ENCODE measurements at places on chromosomes 1 and 21.

DNA sequence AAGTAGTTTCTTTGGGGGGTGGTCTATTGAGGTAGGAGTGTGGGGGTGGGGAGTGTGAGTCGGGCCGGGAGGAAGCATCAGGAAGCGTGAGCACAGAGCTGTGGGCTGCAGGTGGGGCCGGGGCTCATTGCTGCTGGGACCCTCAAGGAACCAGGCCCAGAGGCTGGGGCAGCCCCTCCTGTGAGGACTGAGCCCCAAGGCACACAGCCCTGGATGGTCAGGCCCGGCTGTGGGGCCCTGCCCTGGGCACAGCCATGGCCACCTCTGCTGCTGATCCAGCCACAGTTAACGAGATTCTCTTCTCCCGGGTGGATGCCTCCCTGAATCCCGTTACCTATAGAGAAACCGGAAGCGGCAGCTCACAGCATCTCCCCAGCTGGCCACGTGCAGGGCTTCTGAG lies 22.9 kb upstream of the SUMO3 start:
- no peak for DNase-seq

DNA sequence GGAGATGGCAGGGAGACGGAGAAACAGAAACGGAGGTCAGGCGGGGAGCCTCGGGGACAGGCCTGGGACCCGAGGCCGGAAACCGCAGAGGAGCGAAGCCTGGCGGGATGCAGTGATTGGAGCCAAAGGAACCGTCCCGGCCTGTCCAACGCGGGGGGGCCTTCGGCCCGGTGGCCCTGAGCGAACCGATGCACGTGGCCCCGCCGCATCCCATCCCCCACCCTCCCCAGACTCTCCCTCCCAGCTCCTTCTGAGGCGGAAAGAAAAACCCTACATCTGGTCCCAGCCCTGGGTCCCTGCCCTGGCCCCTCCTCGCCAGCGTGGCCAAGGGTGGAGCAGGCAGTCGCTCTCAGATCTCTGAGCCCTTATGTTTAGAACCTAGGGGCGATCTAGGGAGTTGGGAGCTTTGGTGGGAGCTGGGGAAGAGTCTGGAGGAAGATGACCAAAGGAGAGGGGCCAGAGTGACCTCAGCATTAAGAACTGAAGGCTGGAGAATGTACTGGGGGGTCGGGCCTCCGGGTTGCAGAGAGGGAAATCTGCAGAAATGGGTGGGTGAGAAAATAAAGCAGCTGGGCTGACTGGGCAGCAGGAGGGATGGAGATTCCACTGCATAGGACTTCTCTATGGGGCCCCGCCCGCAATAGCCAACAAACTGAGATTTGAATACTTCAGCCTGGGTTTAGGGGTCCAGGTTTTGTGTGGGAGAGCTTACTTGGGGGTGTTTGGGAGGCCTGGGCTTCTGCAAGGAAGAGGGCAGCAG lies 1.5 kb upstream of the CRABP2 start:
- DNase-seq = no peak

DNA sequence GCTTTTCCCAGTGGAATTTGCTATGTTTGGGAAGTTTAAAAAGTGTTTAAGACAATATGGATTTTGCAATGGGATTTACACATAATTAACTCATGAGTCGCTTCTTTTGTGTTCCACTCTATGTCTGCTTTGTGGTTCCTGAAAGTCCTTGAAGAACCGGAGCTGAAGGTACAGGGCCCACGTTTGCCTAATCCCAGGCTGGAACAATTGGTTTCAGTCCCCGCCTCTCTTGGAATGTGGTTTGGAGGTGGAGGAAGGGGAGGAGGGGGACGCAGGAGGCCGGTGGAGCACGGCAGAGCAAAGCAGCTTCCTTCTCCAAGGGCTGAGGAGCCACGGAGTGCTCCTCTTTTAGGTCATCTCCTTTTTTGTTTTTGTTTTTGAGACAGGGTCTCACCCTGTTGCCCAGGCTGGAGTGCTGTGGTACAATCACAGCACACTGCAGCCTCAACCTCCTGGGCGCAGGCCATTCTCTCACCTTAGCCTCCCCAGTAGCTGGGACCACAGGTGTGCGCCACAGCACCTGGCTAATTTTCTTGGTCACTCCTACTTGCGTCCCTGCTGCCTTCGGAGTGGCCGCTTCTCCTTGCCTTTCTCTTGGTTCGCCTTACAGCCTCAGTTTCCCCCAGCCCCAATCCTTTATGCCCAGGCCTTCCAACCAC lies 129.5 kb upstream of the ERRFI1 start:
- DNase-seq = no peak

- DNase-seq = no peak
Observed at GRCh38 chr1:212244441-212244840, 40.8 kb upstream of the PPP2R5A start.

- DNase-seq = no peak
Observed at GRCh38 chr1:144551543-144552424, 40.9 kb upstream of the PPIAL4F start.

- DNase-seq = no peak
Observed at GRCh38 chr1:95145493-95145892, 28.3 kb downstream of the TLCD4 start.

DNA sequence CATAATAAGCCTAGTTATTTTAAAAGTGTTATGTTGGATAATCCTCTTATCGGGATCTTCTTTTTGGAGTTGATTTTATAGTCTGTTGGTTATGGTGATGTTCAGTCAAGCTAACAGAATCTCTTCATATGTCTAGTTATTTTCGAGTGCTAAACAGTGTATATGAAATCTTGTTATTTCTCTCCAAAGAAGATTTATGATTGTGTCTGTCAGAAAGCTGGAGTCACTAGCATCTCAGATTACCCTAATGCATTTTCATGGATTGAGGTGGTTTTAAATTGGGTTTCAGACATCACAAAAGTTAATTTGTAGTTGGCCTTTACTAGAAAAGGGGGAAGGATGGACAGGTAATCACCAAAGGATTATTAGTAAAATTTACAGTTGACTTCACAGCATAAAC lies 13.3 kb downstream of the MAEL start:
- DNase-seq = no peak

- no peak for DNase-seq
Observed at GRCh38 chr1:237664348-237664747, 226.4 kb downstream of the ZP4 start.

Measured in CMK (cell line).